ENCODE measurements at places on chromosomes 16 and 17. TPM values are rescaled to one million over a fixed set of nuclear protein-coding genes. Genes with fewer than 3 reads are reported as not detected.

DNA sequence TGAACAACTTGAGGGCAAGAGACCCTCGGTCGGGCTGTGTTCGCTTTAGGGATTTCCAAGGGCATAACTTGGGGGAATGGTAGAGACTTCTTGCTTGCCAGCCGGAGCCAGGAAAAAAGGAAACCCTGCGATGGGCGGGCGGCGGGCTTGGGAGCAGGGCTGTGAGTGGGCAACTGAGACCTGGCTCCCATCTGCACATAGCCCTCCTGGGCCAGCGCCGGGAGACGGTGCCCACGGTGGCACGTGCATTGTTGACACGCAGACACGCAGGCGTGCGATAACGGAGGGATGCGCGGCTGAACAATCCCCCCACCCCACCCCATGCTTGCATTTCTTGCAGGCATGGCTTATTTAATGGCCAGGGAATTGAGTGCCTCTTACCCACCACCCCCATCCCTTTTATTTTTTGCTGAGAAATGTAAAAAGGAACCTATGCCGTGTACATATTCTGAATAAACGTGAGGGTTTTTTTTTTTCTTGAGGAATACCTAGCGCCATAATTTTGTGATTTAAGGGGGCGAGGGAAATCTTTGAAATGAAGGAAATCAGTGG, 17.1 kb upstream of the ZFHX3 start:
- no peak for DNase-seq

CRYM gene
- not detected for total RNA-seq

GRCh38 chr16:83470416-83470815, 337.4 kb upstream of the HSBP1 start:
- no peak for DNase-seq

- no peak for DNase-seq
Observed at GRCh38 chr17:20096430-20096829, 87.3 kb downstream of the SPECC1 start.

GRCh38 chr17:57328109-57328882, 72.0 kb downstream of the MSI2 start:
- DNase-seq = no peak

GRCh38 chr16:19835196-19835595, 49.5 kb downstream of the GPRC5B start:
- DNase-seq = no peak

ITFG1 gene
- 39.3 TPM for total RNA-seq

DNA sequence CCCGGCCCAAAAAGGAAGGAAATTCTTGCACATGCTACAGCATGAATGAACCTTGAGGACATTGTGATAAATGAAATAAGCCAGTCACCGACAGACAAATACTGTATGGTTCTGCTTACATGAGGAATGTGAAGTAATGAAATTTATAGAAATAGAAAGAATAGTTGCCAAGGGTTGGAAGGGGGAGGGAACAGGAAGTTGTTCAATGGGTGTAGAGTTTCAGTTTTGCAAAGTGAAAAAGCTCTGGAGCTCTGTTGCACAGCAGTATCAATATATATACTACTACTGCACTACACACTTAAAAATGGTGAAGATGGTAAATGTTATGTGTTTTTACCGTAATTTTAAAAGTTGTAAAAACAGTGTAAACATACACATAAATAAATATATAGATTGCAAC, 43.7 kb downstream of the PKD1L3 start:
- no peak for DNase-seq

C17orf50 gene
- not detected for total RNA-seq

GRCh38 chr17:7886227-7887037, 2.2 kb upstream of the CHD3 start:
- no peak for DNase-seq

DNA sequence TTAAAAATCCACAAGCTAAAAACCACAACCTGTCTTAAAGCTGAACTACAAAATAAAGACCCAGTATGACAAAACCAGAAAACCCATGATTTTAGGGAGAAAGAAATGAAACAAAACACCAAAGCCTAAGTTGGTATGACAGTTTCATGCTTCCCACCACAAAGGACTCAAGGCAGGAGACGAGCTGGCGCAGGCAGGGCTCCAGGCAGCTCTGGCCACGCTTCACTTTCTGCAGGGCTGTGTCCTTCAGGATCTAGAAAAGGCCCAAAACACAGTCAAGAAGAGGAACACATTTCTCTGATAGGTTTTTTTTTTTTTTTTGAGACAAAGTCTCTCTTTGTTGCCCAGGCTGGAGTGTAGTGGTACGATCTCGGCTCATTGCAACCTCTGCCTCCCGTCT, 75.3 kb downstream of the WDR59 start:
- no peak for DNase-seq

DNA sequence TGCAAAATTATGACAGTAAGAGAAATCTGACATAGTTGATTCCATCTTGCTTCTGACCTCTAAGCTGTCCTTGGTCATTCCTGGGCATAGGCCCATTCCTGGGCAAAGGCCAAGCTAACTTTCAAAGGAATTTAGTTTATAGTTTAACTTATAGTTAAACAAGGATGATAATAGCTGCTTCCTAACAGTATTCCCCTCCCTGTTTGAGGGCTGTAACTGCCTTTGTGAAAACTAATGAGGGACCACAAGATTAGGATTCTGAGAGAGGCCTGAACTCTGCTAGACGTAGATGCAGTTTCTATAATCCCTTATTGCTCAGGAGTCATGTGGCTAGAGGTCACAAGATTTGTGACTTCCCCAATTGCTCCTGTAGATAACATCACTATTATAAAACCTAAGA, 80.2 kb upstream of the ASIC2 start:
- DNase-seq = no peak

GRCh38 chr17:40841246-40841645, 18.8 kb upstream of the KRT10 start:
- no peak for DNase-seq

DNA sequence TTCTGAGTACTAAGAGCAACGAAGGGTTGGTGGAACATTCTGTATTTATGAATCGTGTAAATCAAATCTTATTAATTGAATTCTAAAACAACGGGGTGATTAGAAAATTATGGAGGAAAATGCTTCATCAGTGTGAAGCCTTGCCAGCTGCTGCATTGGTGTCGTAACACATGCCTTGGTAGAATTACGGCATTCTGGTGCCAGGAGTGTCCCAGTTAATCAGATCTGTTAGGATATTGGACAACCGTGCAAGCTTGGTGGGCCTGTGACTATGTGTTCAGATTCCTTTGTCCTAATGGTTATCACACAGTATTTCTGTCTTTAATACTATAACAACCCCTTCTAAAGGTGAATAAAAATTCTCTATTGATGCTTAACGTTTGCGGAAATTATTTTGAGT, 44.2 kb upstream of the TANC2 start:
- DNase-seq = no peak

DNA sequence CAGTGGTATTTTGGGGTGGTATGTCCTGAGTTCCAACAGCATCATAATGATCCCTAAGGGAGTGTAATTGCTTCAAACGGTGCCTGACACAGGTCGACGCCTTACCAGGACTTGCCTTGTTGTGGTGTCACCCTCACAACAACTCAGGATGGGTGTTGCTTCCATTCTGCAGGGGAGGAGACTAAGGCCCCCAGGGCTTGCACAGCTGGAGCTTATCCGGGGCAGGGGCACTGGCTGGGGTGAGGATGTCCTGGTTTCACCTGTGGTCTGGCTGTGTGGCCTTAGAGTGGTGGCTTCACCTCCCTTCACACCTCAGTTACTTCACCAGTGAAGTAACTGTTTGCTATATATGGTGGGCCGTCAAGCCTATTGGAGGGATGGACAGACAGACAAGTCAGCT, 23.3 kb downstream of the LLGL2 start:
- DNase-seq = no peak

Data from omental fat pad (tissue), 4 donors.